Parietal lobe (tissue), 2 donors: ENCODE measurements at places on chromosomes 2 and 18. TPM values are rescaled to one million over a fixed set of nuclear protein-coding genes. Genes with fewer than 3 reads are reported as not detected.

Gene CHST10
- total RNA-seq: 89.2 TPM

Gene RBM44
- total RNA-seq: 4.1 TPM

Gene CRYGD
- not detected for total RNA-seq

Gene SNRNP27
- total RNA-seq: 58.2 TPM

Gene IL1F10
- not detected for total RNA-seq

Gene PAIP2B
- 14.1 TPM for total RNA-seq

Gene AGXT
- not detected for total RNA-seq

Gene TMEM169
- 19.1 TPM for total RNA-seq
